ENCODE measurements at places on chromosomes 7 and 10.

DNA sequence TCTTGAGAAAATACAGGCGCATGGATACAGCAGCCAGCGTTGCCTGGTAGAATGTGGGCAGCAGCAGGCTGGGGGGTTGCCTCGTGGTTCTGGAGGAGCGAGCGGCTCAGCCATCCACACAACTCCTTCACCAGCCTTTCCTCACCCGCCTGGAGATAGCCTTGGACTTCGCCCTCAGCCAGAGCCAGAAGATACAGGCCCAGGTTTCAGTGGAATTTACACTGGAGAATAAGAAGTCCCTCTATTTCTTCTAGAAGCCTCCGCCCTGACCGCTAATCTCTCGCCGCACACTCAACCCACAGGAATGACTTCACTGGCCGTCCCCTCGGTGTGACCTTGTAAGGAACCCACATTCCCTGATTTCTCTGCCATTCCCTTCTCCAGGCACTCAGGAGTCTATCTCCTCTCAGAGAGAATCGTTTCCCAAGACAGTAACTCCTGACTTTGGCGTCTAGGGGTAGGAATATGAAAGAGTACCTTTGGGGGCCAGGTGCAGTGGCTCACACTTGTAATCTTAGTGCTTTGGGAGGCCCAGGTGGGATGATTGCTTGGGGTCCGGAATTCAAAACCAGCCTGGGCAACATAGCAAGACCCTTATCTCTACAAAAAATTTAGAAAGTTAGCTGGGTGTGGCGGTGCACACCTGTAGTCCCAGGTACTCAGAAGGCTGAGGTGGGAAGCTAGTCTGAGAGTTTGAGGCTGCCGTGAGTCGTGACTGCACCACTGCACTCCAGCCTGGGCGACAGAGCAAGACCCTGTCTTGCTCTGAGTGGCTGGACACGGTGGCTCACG, 52.0 kb upstream of the ECHDC3 start:
- no peak for DNase-seq

GRCh38 chr10:89707372-89707771, 6.0 kb downstream of the KIF20B start:
- no peak for DNase-seq

DNA sequence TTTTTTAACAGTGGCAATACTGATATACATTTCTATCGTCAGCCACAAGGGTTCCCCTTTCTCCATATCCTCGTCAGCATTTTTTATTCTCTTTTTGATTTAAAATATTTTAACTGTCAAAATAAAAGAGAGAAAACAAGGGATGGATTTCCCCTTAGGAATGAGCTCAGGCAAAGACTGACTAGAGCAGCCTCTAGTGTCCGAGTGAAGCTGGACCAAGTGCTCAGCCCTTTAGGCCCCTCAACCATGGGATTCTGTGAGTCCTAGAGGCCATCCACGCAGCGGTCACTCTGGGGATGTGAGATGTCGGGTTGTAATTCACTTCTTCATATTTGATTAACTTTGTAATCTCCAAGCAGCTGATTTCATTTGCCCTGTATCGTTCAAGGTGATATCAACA, 137.4 kb upstream of the RNF32 start:
- DNase-seq = no peak

DNA sequence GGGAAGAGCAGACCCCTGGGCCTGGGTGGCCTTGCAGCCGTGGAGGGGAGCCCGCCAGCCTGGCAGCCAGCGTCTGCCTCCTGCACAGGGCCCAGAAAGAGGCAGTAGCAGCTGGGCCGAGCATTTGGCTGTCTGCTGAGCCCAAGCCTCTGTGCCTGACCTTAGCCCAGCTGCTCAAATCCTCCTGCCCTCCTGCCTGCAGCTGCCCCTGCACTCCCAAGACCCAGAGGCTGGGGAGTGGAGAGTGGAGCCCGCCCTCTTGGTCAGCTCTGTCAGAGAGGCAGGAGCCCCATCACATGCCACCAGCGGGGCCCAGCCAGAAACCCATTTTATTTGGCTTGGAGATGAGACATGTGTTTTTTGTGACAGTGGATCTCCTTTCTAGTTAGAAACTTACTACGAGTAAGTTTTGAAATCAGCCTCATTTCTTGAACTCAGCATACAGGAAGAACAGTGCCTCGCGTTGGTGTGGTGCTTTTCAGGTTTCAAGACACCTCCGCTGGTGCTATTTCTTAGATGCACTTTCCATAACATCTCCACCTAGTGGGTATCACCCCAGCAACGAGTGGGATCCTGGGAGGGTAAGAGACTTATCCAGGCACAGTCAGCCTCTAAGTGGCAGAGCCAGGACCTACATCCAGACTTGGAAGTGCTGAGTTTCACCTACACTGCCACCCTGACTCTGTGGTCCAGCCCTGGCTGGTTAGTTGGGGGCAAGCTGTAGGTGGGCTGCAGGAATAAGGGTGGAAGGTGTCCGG, 477.1 kb downstream of the RPS24 start:
- no peak for DNase-seq

GRCh38 chr10:123580426-123580825, 85.7 kb upstream of the GPR26 start:
- no peak for DNase-seq

GRCh38 chr10:123624086-123624485, 42.1 kb upstream of the GPR26 start:
- DNase-seq = no peak

GRCh38 chr7:126574276-126575250, 678.2 kb downstream of the GRM8 start:
- DNase-seq = no peak

- DNase-seq = no peak
Measured at GRCh38 chr10:64115908-64116643, 594.9 kb downstream of the REEP3 start.

DNA sequence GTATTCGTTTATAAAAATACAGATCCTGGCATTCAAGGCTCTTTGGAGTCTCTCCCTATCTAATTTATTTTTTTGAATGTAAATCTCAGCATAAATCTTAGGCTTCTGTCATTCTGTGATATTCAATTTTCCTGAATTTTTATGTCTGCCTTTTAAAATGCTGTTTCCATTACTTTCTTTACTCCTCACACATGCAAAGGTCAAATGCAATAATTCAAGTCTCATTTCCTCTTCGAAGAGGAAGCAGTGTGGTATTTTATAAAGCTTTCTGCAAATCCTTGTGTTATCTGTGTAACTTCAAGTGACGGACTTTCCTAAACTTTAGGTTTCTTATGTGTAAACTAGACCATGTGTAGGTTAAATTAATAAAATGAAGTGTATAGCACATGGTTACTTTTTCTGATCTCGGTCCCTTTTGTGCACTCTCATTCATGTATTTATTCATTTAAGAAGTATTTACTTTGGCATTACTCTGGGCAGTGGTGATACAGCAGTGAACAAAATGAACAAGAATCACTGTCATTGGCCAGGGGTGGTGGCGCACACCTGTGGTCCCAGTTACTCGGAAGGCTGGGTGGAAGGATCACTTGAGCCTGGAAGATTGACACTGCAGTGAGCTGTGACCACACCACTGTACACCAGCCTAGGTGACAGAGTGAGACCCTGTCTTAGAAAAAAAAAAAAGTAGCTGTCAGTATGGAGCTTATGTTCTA, 332.2 kb downstream of the EXOC4 start:
- no peak for DNase-seq

GRCh38 chr10:89861584-89862301, 160.4 kb downstream of the KIF20B start:
- no peak for DNase-seq

DNA sequence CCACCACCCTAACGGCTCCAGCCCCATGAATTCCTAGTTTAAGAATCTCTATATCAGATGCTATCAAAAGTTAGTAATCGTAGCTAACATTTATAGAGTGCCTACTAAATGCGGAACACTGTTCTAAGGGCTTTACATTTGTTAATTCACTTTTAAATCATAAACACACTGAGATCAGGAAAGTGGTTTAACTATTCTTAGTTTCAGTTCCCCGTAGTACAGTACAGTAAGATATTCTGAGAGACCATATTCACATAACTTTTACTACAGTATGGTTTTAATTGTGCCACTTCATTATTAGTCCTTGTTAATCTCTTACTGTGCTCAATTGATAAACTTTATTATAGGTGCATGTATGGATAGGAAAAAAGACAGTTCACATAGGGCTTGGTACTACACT, 22.5 kb downstream of the SYPL1 start:
- DNase-seq = no peak

DNA sequence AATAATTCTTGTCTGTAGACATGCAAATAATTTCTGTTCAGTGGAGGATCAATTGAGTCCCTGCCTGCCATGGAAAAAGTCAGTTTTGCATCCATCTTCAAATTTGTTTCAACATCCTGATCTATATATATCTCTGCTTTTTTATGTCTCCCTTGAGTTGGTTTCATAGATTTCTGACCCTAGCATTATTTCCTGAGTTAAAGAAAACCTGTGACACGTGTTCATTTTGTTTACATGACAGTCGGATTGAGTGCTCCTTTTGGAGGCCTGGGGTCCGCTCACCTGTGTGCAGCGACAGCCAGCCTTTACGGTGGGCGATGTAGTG, 674 bp downstream of the MRPS24 start:
- no peak for DNase-seq

DNA sequence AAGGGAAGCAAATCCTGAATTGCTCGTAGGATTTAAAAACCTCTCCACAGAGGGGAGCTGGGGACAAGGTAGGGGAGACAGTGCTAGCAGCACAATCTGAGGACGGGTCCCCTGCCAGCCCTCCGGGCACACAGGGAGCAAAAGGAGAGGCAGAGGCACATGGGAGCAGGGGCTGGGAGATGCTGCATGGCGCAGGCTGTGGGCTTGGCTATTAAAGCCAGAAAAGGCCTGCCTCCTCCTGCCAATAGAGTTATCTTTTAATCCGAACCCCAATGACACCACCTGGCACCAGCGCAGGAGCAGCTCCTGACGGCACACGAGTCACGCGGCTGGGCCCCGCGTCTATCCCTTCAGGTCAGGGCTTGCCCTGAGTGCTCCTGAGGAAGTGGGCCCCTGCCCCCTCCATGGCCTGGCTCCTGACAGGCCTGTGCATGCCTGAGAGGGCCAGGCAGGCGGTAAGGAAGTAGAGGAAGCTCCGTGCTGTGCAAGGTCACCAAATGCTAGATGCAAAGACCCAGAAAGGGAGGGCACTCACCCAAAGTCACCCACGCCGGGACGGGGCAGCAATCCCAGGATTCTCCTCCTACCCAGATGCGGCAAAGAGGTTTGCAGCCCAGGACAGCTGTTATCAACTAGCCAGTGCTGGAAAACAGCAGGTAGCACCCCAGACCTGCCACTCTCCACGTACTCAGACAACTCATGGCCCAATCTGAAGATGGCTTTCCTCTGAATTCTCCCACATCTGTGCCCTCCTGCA, 28.1 kb downstream of the DLG5 start:
- no peak for DNase-seq

- DNase-seq = no peak
Measured at GRCh38 chr7:124101173-124101768, 68.4 kb upstream of the TMEM229A start.

- no peak for DNase-seq
Measured at GRCh38 chr7:2564970-2565540, 6.3 kb downstream of the IQCE start.

DNA sequence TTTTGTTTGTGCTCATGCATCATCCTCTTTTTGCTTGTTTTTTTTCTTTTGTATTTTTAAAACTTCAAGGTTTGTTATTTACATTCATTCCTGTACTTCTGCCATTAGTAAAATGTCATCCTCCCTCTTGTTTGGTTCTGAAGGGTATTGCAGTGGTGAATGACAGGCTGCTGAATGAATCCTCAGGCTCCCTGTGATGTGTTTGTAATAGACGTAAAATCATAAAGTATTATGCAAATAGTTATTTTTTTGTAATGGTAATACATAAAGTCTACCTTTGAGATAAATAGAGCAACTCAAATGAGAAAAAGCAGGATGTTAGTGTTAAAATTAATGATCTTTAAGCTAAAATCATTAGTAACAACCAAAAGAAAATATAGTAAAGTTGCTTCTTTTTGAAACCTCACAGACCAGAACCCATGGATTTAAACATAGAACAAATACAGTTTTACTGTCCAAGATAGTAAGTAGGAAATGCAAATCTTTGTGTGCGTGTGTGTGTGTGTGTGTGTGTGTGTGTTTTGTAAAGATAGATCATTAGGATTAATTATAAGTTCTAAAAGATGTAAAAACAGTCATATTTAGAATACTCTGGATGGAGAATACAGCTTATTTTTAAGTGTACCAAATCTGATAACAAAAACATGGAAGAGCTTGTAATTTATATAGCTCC, 4.5 kb downstream of the GLCCI1 start:
- no peak for DNase-seq

DNA sequence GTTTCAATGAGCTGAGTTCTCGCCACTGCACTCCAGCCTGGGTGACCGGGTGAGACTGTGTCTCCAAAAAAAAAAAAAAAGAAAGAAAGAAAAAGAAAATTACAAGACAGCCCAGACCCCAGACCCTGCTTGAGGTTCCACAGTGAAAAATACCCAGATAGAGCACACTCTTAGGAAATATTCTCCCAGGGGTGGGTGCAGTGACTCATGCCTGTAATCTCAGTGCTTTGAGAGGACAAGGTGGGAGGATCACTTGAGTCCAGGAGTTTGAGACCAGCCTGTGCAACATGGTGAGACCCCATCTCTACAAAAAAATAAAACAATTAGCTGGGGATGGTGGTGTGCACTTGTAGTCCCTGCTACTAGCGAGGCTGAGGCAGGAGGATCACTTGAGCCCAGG, 41.1 kb upstream of the GTF2IRD1 start:
- DNase-seq = no peak

DNA sequence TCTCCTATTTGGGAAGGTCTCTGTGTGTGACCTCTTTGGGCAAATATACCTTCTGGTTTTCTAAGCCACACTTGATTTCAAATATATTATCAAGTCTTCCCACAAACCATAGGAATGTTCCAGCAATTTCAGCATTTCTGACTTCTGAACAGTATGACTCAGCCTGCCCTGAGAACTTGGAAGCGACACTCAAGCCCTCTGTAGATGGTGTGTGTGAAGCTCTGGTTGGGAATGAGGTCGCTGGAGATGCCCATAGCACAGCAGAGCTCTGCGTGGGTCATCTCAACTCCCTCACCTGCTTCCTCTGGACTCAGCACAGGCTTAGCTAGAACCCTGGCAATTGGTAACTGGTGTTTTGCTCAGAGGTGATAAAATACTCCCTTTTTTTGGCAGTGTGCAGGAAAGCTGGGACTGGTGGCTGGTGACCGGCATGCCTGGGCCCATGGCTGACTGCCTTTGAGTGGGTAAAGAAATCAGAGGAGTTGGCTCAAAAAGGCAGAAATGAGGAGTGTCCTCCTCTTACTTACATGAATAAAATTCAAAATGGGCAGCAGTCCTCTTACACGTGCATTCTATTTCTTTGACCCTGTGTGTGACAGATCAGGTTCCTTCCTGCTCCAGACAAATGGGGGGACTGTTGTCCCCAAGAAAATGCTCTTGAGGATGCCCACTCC, 87.5 kb upstream of the NRP1 start:
- DNase-seq = no peak

DNA sequence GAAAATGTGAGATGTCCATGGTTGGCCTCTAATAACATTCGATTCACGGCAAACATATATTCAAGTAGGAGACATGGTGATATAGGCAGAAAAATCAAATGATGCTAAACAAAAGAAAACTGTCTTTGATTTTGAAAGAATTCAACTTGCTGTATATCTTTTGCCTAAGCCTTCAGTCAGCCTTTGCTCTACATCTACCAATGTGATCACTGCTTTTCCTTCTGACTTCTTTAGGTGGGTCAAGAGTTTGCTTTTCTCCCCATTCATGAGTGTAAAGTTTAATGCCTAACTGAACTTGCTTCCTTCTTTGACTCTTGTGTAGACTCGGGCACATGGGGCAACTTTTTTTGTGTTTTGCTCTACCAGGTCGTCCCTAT, 417 bp upstream of the HIF1AN start:
- no peak for DNase-seq

GRCh38 chr10:128258421-128258976, 132.3 kb upstream of the MKI67 start:
- no peak for DNase-seq

Measured in stimulated activated CD4-positive, alpha-beta T cell treated with anti-CD3 and anti-CD28 coated beads, Interleukin-1b, Interleukin-23, amount 100 ng/mL, for 4 hours (primary cell).